ENCODE measurements at places on chromosomes 7 and 10. TPM values are rescaled to one million over a fixed set of nuclear protein-coding genes. Genes with fewer than 3 reads are reported as not detected.

The DUSP5 gene
- 2.0 TPM for total RNA-seq

The ERVW-1 gene
- 0.40 TPM for total RNA-seq

The GSAP gene
- total RNA-seq = 4.3 TPM

The ARHGAP19 gene
- total RNA-seq = 8.5 TPM

The SFTPD gene
- 1.1 TPM for total RNA-seq

DNA sequence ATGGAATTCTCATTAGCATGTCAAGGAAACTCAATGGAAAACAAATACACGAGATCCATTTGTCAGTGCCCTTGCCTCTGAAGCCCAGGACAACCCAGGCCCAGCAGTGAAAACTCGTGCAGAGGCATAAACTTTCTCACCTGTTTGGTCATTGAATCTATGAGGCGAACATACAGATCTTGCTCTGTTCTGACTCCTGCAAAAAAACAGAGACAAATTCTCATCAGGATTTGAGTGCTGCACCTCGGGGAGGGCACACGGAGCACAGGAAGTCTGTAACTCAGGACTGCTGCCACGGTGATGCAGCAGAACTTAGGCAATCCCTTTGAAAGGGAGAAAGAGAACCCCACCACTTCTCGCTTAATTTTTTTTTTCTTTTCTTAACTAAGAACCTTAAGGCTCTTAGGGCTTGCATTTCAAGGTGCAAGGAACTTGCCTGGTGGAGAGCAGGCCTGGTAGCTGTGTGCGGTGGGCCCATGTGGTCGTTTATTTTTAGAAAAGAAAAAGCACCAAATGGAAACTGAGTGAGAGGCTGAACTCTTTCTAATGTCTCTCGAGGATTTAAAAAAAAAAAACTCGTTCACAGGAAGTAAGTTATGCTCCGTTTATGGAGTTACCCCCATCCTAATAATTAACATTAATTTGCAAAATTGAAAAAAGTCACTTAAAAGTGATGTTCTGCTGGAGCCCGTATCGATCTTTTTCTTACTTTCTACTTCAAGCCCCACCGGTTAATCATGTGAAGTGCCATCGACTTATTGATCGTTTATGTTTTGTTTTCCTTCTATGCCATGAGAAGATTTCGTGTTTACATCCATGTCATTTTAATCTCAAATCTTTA, 1.8 kb downstream of the EBF3 start:
- DNase-seq = peak; percentile 71

DNA sequence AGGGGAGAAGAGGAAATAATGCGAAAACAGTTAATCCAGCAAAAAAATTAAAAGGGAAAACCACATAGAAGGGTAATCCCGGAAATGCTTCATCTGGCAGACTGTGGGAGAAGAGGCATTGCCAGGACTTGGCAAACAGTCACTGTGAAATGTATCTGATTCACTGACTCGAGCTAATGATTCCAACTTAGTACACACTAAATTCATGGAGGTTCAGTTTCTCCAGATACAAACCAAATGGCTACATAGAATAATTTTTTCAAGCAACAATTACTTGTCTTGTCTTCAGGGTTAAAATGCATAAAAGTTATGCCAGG, 36.4 kb downstream of the GDI2 start:
- peak; percentile 75 for DNase-seq

GRCh38 chr10:6309816-6310215, 107.1 kb downstream of the PFKFB3 start:
- no peak for DNase-seq

- DNase-seq = peak; percentile 96
Measured at GRCh38 chr7:28732071-28732869, 225.9 kb downstream of the TRIL start.

DNA sequence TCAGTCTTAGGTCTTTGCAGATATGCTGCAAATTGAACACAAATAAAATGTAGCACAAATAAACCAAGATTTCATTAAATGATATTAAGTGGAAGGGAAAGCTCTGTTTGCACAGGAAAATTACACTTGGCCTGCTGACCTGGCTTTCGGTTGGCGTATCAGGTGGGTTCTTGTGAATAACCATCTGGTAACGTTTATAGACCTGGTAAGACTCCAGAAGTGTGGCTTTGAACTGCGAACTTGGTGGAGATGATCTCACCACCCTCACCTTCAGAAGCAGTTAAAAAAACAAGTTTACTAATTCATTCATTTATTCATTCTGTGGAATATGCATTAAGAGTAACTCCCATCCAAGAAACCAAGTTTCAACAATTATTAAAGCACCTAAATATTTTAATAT, 28.1 kb downstream of the ATE1 start:
- DNase-seq = peak; percentile 13

Data from muscle of leg (tissue), 16 donors.